BJ (cell line): ENCODE measurements at places on chromosomes 1 and 21. TPM values are rescaled to one million over a fixed set of nuclear protein-coding genes. Genes with fewer than 3 reads are reported as not detected.

The NUDT4B gene
- 19.6 and 20.4 TPM in 2 replicates for polyA plus RNA-seq

The OR14K1 gene
- polyA plus RNA-seq: not detected in 2 replicates

The LCK gene
- 0.05 and 0.11 TPM in 2 replicates for polyA plus RNA-seq

The CHD5 gene
- 0.01 and 0.04 TPM in 2 replicates for polyA plus RNA-seq

The FHAD1 gene
- not detected in 2 replicates for polyA plus RNA-seq

The OR6K3 gene
- polyA plus RNA-seq: not detected in 2 replicates

The FAM72B gene
- polyA plus RNA-seq: 2.1 and 3.1 TPM in 2 replicates

The KRTAP11-1 gene
- polyA plus RNA-seq: not detected in 2 replicates

The GJA9 gene
- 0.05 TPM in 1 of 2 replicates, not detected in the other for polyA plus RNA-seq

The KDF1 gene
- 0.04 TPM in 1 of 2 replicates, not detected in the other for polyA plus RNA-seq

The LRIG2 gene
- polyA plus RNA-seq: 5.3 and 7.1 TPM in 2 replicates

The MLLT11 gene
- 4.1 and 6.5 TPM in 2 replicates for polyA plus RNA-seq

The C1orf87 gene
- polyA plus RNA-seq: not detected in 2 replicates

DNA sequence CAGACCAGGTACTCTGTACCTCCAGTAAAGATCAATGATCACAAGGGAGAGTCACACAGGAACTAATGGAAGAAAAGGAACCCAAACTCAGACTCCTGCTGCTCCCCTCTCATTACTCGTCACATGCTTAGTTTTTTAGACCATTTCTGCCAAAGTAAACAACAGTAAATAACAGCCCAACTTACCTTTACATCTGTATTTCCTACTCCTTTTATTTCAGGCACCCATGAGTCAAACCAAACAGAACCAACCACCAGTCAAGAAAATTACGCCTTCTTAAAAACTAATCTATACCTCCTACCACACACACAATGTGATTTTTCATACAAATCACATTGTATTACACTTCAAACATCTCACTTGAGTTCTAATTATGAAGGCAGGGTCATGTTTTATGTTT is 61.4 kb upstream of the HTR1D start:
- no peak for DNase-seq

DNA sequence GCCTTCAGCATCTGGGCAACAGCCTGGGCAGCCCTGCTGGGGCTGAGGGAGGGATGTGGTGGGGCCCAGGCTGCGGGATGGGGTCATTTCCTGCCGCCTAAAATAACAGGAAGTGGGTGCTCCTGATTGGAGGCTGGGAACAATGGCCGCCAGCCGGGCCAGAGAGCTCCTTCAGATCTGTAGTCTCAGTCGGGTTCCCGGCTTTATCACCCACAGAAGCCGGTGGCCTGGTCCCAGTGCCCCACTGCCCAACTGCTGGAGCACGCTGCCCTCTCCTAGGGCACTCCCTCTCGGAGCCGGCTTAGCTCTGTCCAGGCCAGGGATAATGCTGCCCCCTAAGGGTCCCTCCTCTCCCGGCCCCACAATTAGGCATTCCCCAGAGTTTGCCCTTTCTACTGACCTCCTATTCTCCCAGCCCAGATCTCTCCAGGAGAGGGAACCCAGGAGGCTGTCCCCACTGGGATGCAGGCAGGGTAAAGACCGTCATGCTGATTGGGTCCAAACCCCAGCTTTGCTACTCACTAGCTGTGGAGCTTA is 5.1 kb downstream of the MAP7D1 start:
- DNase-seq: no peak

GRCh38 chr1:59514061-59514909 is 217.4 kb downstream of the FGGY start:
- no peak for DNase-seq

- no peak for DNase-seq
These were observed 707.2 kb downstream of the RWDD3 start for GRCh38 chr1:95941121-95941798.

DNA sequence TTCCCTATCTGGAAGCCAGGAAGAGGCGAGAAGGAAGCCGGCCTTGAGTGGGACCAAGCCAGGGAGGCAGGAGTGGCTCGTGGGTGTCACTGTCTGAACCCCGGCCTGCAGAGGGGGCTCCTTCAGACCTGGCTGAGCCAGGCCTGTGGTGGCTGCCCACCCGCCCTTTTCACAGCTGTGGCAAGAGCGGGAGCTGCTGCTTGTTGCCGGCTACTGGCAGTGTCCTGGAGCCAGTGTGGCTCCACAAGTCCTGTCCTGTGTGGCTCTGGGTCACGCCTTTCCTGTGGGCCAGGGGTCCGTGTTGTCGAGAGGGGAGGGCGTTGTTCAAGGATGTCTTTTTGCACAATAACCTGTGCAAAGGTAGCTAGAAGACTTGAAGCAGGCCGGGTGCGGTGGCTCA is 1.3 kb downstream of the PFKL start:
- DNase-seq: no peak

GRCh38 chr1:234690872-234691271 is 80.9 kb upstream of the IRF2BP2 start:
- DNase-seq: no peak

GRCh38 chr1:204932573-204932909 is 61.9 kb downstream of the NFASC start:
- DNase-seq: no peak

DNA sequence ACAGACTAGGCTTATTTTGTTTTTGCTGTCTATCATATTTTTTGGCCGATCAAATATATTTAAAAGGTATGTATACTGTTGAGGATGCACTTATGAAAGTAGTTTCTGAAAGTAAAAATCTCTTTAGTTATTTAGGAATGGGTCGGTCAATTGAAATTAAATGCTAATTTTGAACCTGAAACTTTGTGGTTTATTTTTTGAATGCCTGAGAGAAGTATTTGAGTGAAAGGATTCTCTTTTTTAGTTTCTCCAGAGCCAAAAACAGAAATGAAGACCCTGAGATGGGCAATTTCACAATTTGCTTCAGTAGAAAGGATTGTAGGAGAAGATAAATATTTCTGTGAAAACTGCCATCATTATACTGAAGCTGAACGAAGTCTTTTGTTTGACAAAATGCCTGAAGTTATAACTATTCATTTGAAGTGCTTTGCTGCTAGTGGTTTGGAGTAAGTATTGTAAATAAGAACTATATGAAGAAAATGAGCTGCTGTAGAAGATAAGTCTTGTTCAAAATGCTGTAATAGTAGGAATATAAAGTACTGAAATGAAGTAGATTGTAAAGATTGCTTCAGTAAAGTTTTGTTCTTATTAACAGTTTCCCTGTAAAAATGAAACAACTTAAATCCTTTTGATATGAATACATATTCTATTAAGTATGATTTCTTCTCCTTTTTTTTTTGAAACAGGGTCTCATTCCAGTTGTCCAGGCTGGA is 11.5 kb downstream of the USP1 start:
- DNase-seq: no peak

DNA sequence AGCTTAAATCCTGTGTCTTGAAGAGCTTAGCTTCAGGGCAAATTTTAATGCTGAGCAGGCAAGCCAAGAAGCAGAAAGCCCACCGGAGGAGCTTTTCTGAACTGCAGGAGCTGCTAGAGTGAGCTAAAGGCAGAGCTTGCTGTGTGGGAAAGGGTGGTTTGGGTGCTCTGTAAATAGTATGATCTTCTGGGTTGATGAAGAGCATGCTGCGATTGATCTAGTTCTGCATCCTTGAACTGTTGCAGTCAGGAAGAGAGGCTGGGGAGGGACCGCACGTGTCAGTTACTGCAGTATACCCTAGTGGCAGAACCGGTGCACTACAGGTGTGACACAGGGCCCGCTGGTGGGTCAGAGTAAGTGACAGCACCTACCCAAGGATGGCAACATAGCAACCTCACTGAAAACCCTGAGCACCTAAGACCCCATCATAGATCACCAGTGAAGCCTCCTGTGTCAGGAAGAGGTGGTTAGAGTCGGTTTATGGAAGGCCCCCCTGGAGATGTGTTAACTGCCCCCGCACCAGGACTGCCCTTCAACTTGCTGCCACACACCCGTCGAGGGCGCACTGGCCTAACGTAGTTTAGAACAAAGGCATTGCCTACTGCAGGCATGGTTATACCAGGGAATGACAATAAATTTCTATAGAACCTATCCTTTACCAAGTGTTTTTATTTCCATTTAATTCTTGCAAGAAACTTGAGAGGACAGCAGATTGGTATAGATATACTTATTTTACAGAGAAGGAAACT is 146.0 kb upstream of the KIAA0040 start:
- no peak for DNase-seq

GRCh38 chr1:161731241-161731640 is 9.9 kb downstream of the FCRLB start:
- DNase-seq: no peak

- no peak for DNase-seq
These were observed 2.1 kb upstream of the DNMT3L start for GRCh38 chr21:44263768-44264167.

GRCh38 chr1:118081387-118081786 is 103.6 kb downstream of the SPAG17 start:
- no peak for DNase-seq

DNA sequence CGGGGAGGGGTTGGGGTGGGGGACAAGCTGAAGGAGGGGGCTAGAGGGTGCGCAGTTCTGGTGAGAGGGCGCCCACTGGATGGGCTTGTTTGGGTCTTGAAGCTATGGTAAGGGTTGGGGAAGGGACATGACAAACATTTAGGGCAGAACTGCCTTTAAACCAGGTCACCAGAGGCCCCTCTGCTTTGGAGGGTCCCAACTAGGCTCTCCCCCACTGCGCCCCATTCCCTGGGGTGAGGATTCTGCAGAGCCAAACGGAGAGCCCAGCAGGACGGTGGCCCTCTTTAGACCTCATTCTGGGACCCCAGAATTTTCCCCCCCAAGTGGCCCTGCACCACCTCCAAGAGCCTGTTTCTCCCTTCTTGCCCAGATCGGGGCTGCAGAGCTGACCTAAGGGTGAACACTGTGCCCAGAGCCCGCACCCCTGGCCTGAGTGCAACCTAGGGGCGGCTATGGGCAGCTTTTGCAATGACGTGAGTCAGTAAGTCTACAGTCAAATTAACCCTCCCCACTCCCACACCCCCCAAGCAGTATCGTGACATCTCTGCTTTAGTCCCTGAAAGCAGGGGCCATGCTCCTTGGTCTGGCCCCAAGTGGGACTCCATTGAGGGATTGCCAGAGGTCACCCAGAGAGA is 593.8 kb downstream of the MATN1 start:
- DNase-seq: no peak

GRCh38 chr1:200588698-200589097 is 31.9 kb downstream of the KIF14 start:
- no peak for DNase-seq

DNA sequence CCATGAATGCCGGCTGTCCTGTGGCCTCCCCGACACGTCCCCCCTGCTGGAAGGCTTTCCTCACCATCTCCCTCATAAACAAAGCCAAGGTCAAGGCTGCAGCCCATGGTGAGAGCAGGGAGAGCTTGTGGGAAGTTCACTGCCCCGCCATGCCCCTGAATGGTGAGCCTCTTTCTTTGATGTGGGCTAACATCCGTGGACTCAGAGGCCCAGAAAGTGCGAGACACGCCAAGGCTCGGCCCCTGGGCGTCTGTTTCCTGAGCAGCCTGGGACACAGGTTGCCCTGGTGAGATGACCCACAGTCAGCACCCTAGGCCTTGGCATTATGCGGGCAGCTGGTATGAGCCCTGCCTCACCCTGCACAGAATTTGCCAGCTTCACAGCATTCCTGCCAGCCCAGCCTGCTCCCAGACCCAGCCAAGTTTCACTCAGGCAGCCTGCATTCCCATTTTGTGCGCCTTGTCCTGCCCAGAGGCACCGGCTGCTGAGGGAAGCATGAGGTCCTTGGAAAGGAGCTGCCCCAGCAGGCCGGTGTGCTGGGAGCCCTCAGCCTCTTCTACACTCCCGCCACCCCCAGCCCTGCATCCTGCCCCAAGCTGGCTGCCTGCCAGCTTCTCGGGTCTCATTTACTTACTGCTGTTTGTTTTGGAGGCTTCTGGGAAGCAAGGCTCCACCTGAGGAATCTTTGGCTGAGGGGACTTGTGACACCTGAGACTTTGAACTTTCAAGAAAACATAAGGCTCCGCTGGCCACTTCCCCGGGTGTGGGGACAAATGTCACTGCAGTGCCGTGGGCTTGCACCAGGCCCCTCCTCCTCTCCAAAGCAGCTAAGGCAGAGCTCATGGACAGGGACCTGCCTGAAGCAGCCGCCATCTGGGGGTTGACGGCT is 31.9 kb downstream of the NEK2 start:
- DNase-seq: no peak

- DNase-seq: no peak
These were observed 3.1 kb upstream of the BCL10 start for GRCh38 chr1:85279458-85280080.

DNA sequence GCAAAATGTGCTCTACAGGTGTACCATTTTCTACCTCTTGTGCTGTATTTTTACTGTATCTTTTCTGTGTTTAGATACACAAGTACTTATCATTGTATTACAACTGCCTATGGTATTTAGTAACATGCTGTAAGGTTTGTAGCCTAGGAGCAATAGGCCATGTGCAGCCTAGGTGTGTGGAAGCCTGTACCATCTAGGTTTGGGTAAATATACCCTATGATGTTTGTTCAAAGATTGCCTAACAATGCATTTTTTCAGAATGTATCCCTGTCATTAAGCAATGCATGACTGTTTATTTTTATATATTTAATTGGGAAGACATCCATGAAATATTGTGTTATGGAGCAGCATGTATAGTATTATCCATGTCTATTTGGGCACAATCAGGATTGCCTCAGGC is 11.0 kb downstream of the ETV3L start:
- no peak for DNase-seq

DNA sequence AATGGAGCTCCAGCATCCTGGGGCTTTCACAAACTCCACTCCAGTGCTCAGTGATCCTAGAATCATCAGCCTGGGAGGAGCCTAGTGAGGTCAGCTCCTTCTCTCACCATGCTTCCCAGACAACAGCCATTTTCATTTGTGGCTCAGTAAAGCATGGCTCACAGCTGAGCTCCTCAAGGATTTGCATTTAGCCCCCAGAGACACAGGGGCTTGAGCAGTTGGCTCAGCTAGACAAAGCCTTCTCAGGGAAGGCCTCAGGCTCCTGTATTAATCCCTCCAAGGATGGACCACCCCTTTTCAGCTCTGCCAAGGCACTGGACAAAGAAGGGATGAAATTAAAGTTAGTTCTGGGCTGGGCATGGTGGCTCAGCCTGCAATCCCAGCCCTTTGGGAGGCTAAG is 39.5 kb downstream of the ERI3 start:
- DNase-seq: no peak

DNA sequence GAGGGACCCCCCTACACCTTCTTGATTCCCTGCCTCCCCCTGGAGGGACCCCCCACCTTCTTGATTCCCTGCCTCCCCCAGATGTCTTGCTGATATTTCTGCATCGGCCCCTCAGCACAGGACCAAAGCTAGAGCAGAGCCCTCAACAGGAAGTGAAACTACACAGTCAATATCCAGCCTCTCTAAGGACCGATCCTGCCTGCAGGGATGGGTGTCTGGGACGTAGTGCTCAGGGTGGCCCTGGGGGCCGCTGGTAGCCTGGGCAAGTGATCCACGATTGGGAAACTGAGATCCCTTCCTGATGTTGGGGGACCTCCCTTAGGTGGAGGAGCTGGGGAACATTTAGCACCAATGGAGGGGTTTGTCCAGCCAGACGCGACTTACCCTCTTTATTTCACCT is 3.9 kb upstream of the LEFTY2 start:
- no peak for DNase-seq

- DNase-seq: no peak
These were observed 145.4 kb downstream of the GRIK3 start for GRCh38 chr1:36888811-36889477.

- DNase-seq: no peak
These were observed 15.0 kb downstream of the ITGB2 start for GRCh38 chr21:44905728-44906090.
